ENCODE measurements at places on chromosomes 1 and 21.

DNA sequence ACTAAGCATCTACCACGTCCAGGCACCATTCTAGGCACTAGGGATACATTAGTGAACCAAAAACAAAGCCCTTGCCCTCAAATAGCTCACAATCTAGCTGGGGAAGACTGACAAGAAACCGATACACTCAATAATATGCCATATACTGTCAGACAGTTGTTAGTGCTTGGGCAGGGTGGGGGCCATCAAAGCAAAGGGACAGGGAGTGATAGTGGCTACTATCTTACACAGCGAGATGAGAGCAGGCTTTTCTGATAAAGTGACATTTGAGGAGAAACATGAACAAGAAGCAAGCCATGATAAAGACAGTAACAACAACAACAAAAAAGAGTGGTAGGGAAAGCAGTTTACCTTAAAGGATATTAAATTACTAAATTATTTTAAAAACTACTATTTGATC, 41.1 kb downstream of the ERO1B start:
- no peak for DNase-seq

GRCh38 chr1:170731566-170732251, 67.8 kb downstream of the PRRX1 start:
- no peak for DNase-seq

- no peak for DNase-seq
Measured at GRCh38 chr1:14037101-14037847, 337.3 kb downstream of the PRDM2 start.

DNA sequence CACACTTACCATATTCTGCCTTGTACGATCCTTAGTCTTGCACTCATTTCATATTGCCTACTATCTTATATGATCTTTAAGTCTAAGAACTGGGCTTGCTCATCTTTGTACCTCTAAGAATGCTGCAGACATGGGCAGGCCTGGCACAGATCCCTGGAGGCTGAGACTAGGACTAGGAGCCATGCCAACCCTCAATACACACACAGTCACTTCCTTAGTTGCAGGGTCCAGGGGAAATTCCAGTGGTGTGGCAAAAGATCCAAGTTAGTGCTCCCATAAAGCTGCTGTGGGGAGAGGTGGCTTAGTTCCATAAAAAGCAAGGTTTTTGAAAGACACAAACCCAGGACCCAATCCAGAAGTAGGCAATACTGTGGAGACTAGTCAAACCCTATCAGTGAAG, 59.9 kb downstream of the CYYR1 start:
- peak; percentile 72 for DNase-seq

DNA sequence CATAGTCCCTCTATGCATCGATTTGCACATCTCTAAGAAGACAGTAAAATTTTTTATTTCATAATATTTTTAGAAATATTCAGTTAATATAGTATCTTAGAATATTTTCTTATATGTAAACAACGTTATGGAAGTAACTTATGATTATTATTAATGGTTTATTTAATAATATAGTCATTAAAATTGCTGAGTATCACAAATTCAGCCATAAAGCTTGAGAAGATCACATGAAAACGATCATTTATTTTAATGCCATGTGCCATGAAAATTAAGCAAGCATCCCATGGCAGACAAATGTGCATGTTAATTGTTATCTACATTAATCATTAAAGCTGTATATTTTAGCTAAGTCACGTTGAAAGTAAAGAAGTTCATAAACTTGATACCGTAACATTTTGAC, 907.1 kb downstream of the KCNT2 start:
- no peak for DNase-seq

- no peak for DNase-seq
Measured at GRCh38 chr1:156534424-156535060, 34.0 kb upstream of the MEF2D start.

DNA sequence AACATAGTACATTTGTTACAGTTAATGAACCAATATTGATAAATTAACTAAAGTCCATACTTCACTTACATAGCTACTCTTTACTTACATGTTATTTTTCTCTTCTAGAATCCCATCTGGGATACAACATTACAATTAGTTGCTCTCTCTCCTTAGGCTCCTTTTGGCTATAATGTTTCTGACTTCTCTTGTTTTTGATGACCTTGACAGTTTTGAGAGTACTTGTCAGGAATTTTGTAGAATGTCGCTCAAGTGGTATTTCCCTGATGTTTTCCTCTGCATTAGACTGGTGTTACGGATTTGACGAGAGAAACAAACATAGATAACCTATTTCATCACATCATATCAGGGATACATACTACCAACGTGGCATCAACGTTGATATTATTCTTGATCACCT, 925.4 kb upstream of the TMPRSS15 start:
- no peak for DNase-seq

- no peak for DNase-seq
Measured at GRCh38 chr1:20386323-20387081, 95.8 kb downstream of the VWA5B1 start.

GRCh38 chr1:195717651-195718050, 890.6 kb downstream of the KCNT2 start:
- peak; percentile 13 for DNase-seq

GRCh38 chr1:246329900-246330299, 177.2 kb downstream of the SMYD3 start:
- peak; percentile 69 for DNase-seq

DNA sequence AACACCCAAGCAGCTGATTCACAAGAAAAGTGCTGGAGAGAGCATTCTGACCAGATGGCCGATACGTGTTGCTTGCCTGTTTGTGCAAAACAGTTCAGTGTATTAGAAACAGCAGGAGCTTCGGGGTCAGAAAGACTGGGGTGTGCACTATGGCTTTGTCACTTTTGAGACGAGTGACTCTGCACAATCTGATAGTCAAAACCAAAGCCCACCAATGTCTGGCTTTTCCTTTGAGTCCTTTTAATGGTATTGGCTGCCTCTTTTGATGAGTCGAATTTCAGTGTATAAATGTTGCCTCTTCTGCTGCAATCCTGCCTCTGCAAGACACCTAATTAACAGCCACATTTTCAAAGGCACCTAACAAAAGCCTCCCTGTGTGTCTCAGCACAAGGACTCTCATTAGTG, 444.6 kb downstream of the AJAP1 start:
- DNase-seq: no peak

- DNase-seq: peak; percentile 57
Measured at GRCh38 chr1:20100632-20101355, 18.5 kb downstream of the PLA2G2D start.

GRCh38 chr1:59433440-59433813, 136.5 kb downstream of the FGGY start:
- no peak for DNase-seq

DNA sequence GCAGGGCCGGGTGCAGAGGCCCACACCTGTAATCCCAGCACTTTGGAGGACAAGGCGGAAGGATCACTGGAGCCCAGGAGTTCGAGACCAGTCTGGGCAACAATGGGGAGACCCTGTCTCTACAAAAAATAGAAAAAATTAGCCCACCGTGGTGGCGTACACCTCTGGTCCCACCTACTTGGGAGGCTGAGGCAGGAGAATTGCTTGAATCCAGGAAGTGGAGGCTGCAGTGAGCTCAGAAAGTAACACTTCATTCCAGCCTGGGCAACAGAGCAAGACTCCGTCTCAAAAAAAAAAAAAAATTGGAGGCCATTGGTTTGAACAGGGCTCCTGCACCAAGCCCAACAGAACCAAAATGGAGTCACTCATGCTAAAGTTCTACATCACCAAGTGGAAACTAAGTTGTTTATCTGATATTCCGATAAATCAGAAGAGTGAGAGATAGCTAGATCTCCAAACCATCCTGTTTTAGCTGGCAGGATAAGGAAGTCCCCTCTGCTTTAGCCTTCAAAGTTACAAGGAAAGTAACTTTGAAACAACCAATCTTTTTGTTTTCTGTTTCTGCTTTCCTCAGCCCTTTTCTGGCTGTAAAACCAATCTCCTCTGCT, 766 bp upstream of the LSM10 start:
- DNase-seq: no peak

DNA sequence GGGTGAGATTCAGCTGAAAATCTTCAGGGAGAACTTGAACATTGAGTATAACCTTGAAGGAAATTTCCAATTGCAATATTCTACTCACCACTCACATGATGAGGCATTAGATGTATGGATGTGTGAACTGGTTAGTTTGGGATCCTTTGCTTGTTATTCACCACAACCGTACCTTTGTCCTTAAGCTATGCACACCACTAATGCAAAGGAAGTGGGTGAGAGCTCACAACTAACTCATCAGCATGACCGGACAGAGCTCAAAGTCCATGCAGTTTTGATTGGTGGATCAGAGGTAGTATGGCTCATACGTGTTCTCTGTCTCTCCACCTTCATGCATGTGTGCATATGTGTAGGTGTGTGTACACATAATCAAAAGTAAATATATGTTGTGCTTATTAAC, 43.5 kb upstream of the MROH9 start:
- no peak for DNase-seq

GRCh38 chr1:5296095-5296494, 641.7 kb downstream of the AJAP1 start:
- DNase-seq: no peak

- no peak for DNase-seq
Measured at GRCh38 chr1:173603056-173603591, at the start of gene SLC9C2. Gene SLC9C2, minus strand, starts transcription at chr1:173603072. Its CDS starts 1,296 bp downstream, at chr1:173601776.

Data from mammary epithelial cell (primary cell).